ENCODE measurements at places on chromosomes 16 and 17. TPM values are rescaled to one million over a fixed set of nuclear protein-coding genes. Genes with fewer than 3 reads are reported as not detected.

PHB1 gene
- 402 TPM for total RNA-seq

KRT40 gene
- not detected for total RNA-seq

FBXW10 gene
- 0.96 TPM for total RNA-seq

SCNN1G gene
- not detected for total RNA-seq

CAMKK1 gene
- 15.7 TPM for total RNA-seq

STH gene
- not detected for total RNA-seq

STX1B gene
- total RNA-seq = 1.4 TPM

NR1D1 gene
- total RNA-seq = 10.8 TPM

NSMCE1 gene
- total RNA-seq = 60.8 TPM

SGCA gene
- total RNA-seq = 0.92 TPM
